ENCODE measurements at places on chromosomes 7 and 10. TPM values are rescaled to one million over a fixed set of nuclear protein-coding genes. Genes with fewer than 3 reads are reported as not detected.

DNA sequence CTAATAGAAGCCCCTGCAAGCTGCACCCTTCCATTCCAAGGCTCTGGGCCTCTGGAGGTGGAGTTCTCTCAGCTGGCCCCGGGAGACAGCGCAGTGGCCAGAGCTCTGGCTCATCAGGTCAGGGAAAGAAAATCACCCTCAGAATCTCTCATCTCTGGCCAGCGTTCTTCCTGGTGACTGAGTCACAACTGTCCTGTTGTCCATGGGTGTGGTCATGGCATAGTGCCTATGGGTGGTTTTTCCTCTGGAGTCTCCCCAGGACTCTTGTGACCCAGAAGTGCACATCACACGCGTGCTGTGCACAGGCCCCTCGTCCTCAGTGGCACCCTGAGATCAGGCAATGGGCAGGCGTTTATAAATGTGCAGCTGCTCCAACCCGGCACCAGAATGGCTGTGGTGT lies 27.4 kb upstream of the FXYD4 start:
- no peaks in the 10 kb centered on the region for H3K36me3 ChIP-seq
- H3K4me3 ChIP-seq = no peak overlapping the region
- H3K4me1 ChIP-seq = peaks cover 7% of the 10 kb centered on the region
- no peak overlapping the region for H3K27ac ChIP-seq

DNA sequence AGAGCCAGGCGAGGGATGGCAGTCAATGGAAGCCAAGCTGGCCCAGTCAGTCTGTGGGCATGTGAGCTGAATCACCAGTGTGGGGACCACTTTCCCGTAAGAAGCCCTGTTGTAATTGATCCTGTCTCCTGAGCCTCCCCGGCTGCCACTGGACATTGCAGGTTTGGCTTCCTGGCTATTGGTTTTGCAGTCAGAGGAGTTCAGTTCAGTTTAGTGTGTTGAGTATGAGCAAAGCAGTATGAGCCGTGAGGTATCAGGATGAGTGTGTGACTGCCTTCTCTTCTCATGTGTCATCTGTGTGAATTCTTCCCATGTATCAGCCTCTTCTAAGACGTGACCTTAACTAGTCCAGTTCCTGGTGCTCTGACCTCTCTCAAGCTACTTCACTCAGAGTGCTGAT lies 227.4 kb downstream of the PRKG1 start:
- peaks cover 31% of the 10 kb centered on the region for H3K4me1 ChIP-seq
- H3K4me3 ChIP-seq = no peak overlapping the region
- peak overlapping the region; percentile 70 for H3K27ac ChIP-seq
- DNase-seq = no peak
- no peaks in the 10 kb centered on the region for H3K36me3 ChIP-seq
- no peaks in the 10 kb centered on the region for H3K27me3 ChIP-seq

- H3K36me3 ChIP-seq = no peaks in the 10 kb centered on the region
- peaks cover 64% of the 10 kb centered on the region for H3K4me1 ChIP-seq
- H3K4me3 ChIP-seq = peak overlapping the region; percentile 96
- no peak for DNase-seq
- H3K27ac ChIP-seq = peak overlapping the region; percentile 79
Measured at GRCh38 chr7:90597563-90598253, 1.6 kb downstream of the CDK14 start.

- H3K4me3 ChIP-seq = no peak overlapping the region
- H3K4me1 ChIP-seq = peaks cover 10% of the 10 kb centered on the region
- H3K27ac ChIP-seq = no peak overlapping the region
- peaks cover 17% of the 10 kb centered on the region for H3K36me3 ChIP-seq
Measured at GRCh38 chr7:128081351-128081750, 50.1 kb upstream of the LRRC4 start.

Gene SPDYE2
- not detected for total RNA-seq

Data from osteocyte (in vitro differentiated cells).